ENCODE measurements at places on chromosomes 12 and 14.

DNA sequence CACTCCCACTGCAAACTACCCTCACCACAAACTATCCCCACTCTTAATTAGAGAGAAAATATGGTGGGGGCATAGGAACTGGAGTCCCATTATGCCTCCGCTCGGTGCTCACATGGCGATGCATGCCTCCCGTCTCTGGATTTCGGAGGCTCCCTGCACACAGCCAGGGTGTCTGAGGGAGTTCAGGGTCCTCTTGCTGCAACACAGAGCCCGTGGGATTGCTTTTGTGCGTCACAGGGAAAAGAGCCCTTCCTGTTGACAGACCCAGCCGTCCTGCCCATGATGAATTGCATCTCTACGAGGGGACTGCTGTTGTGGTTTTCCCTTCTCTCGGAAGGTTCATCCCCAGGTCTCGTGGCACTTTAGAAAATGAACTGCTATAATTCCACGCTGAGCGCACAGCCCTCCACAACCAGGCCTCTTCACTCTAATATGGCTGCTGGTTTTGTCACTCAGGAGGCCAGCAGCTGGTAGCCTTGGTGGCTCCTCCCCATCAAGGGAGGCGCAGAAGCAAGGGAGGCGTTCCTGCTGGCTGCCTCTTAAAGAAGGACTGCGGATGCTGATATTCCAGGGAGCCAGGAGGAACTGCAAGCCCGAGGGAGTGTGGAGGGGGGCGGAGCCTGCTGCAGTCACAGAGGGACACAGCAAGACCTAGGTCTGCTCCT, 158.0 kb downstream of the KCNA5 start:
- DNase-seq, result peak; percentile 70

DNA sequence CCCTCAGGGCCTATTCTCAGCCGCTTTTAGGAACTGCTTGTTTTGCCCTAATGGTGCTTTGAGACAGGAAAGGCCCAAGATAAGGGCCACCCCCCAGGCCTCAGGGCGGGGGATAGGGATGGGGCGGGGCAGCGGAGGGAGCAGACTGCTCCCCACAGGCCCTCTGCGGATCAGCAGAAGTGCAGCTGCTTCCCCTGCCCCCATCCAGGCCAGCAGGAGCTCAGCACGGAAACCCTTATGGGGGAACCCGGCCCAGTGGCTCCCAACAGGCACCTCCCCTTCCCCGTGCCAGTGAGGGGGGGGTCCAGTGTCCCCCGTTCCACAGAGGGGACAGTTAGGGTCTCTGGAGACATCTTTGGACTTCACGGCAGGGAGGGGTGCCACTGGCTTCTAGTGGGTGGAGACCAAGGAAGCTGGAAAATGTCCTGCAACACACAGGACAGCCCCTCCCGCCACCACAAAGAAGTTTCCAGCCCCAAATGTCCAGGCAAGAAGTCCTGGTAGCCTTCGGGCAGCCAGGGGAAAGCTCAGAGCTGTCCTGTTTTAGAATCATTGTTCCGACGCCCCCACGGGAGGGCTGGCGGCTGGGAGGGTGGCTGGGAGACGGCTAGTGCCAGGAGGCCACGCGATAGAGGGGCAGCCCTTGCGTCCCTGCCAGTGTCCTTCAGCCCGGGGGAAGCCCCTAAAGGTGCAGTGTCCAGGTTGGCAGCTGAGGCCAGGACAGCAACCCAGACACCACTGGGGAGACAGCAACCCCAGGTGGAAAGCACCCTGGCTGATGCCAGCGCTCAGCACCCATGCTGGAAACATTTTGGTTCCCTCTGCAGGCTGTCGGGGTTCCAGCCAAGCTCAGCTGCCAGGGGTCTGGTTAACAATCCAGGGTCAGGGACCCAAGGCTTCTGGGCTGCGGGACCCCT, 10.4 kb upstream of the GPR132 start:
- DNase-seq, result peak; percentile 95

GRCh38 chr12:130873825-130874224, 2.0 kb downstream of the RAN start:
- DNase-seq, result no peak

GRCh38 chr12:82787016-82787415, 100.3 kb downstream of the TMTC2 start:
- DNase-seq, result no peak

DNA sequence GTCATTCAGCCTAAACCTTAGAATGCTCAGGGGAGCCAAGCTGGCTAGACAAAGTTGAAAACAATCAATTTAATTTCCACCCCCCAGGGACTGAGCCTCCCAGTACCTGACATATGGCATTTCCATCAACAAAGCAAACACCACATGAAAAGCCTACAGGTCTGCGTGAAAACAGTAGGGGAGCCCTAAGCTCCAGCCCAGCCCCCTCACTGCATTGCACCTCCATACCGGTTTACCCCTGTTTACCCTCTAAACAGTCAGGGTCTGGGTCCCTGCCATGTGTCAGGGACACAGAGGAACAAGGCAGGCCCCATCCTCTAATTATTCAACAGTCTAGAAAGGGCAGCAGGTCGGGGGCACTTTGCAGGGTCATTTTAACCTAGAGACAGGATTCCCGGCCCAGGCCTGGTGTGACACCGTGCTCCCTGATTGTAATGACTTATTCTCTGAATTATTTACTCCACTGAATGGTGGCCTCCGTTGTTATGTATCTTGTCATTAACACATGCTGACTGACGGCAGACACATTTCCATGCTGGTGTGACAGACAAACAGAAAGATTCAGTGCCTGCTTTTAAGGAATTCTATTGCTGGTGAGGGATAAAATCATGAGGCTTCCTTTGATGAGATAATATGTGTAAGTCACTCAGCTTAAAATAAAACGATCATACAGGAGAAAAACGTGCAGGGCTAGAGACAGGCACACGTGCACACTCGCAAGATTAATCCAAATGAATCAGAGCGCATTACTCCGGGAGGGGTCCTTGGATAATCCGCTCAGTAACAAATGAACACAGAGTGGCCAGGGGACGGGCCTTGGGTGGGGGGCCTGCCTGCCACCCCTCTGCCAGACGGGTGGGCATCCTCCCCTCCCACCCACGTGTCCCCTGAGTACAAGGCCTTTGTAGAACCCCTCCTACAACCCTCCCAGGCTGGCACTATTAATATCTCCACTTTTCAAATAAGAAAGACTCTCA, 23.2 kb downstream of the CCDC88C start:
- DNase-seq, result peak; percentile 98

GRCh38 chr14:81275305-81276072, 54.7 kb upstream of the GTF2A1 start:
- no peak for DNase-seq

GRCh38 chr12:55172686-55173085, 46.5 kb downstream of the OR9K2 start:
- DNase-seq, result no peak

GRCh38 chr12:87846045-87846444, 183.2 kb downstream of the C12orf50 start:
- DNase-seq, result no peak

DNA sequence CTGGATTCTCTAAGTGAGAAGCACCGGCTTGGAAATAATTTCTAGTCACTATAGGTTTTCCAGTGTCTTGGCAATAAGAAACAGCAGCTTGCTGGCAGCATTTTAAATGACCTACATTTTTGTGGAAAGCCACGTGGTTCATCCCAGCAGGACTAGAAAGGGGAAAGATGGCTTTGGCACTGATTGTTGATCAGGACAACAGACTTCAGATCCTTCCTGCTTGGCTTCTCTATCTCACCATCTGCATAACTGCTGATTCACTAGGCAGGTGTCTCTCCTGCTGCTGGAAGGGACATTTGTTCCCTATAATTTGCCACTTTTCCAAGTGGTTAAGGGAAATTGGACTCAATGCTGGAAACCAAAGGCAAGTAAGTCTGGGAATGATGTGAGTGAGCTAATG, 131.0 kb downstream of the TTC8 start:
- peak; percentile 50 for DNase-seq

- DNase-seq, result no peak
These were observed 88.4 kb upstream of the SFSWAP start for GRCh38 chr12:131622422-131622955.

DNA sequence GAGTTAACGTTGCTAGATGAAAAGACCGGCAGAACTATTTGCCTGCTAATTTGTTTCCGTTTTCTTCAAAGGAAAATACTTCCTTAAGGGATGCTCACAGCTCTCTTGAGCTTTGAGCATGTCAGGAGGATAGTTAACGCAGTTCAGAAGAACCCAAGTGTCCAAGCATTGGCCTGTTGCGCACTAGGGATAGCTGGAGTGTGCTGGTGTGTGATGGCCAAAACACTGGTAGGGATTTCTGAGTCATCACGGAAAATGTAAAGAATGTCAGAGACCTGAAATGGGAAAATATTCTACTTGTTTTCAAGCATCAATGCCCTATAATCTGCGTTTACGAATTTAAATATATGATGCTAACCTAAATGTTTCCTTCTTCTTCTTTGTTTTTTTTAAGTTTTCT, 97.8 kb downstream of the VRK1 start:
- no peak for DNase-seq

GRCh38 chr14:73246387-73247150, 9.3 kb downstream of the PAPLN start:
- DNase-seq, result no peak

- no peak for DNase-seq
These were observed 48.8 kb downstream of the A2M start for GRCh38 chr12:9066755-9067423.

DNA sequence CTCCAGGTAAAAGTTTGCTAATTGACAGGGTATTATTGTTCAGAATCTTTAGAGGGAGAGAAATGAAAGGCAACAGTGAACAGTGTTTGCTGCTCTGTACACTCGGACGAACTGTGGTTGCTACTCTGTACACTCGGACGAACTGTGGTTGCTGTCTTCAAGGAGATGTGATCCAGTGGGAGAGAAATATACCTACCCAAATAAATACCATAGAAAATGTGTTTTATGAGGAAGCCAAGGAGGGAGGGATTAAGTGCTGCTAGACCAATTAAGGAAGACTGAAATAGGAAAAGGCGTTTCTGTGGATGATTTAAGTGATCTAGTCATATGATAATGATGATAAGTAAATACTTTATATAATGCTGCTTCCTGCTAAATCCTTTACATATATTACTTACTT, 2.7 kb downstream of the STK38L start:
- peak; percentile 18 for DNase-seq

- DNase-seq, result no peak
These were observed 583.6 kb downstream of the GALC start for GRCh38 chr14:87409393-87409792.

DNA sequence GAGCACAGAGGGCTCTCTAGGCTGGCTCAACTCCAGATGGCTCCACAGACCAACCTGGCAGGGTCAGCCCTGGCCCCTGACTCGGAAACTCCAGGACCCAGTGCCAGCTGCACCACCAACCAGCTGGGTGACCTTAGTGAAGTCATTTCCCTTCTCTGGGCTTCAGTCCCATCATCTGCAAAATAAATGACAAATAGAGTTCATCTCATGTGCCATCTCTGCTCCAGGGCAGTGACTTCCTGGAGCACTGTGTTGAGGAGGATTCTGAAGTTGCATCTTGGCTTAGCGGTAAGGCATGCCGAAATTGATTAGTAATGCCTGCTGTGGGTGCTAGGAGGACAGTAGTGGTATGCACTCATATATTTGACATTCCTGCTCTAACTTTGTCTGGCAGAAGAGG, 31.5 kb downstream of the DTX1 start:
- DNase-seq, result no peak

DNA sequence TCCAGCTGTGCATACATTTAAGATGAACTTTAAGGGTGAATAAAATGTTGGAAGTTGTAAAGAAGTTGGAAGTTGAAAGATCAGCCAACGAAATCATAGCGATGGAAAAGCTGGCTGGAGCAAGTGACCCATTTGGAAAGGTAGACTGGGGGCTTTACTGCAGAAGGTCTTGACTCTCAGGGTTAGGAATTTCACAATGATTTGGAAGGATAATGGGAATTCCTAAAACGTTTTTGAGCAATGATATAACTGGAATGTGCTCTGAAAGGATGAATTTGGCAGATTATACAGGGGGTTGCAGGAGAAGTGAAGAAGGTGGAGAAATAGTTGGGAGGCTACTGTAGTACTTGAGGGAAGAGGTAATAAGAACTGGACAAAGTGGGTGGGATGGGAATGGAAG, 27.4 kb downstream of the EMP1 start:
- DNase-seq, result no peak

DNA sequence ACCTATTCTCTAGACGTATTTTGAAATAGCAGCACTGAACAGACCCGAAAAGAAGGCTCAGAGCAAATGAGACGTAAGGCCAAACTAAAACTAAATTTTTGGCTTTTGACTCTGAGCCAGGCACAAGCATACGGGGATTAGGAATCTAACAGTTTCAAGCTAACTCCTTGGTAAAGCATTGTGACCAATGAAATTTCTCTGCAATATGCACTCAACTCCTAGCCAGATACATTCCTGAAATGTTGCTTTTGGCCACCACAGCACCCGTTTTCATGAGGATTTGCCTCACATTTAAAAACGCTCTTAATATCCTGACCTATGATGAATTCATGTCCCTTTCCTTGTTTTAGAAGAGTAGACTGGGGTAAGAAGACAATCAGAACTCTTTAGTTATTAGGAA, 53.1 kb upstream of the NPFF start:
- no peak for DNase-seq

GRCh38 chr12:116892349-116893140, 11.3 kb upstream of the HRK start:
- DNase-seq, result peak; percentile 25

GRCh38 chr12:20109676-20110075, 258.7 kb upstream of the PDE3A start:
- DNase-seq, result no peak

GRCh38 chr12:4771960-4772566, 51.9 kb downstream of the GALNT8 start:
- DNase-seq, result no peak

DNA sequence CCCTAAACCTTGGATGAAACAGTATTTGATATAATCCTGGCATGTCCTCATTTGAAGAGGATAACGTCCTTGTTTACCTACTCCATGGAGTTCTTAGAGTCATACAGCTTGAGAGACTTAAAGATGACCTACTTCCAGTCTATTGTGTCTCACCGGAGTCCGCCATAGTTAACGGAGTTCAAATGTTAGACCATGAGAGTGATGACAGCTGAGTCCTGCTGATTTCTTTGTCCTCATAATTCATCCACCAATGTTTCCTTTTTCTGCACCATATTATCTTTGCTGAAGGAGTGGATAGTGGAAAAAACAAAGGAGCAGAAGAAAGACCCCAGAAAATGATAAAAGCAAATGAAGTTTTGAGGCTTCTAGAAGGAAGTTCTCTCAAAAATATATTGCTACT, 75.8 kb upstream of the HIF1A start:
- no peak for DNase-seq

DNA sequence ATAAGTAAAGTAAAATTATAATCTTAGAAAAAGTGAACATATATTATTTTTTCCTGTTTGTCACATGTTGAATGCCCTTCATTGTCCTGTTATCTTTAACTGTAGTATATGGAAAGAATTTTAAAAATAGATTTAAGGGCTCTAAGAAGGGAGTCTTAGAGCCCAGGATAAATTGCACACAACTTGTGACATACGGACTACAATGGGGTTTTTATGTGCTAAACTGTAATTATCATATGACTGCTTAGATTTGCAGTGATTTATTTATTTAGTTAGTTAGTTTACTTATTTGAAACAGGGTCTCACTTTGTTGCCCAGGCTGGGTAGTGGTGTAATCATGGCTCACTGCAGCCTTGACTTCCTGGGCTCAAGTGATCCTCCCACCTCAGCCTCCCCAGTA, 187.8 kb upstream of the HMGA2 start:
- DNase-seq, result no peak

Measured in NCI-H69 (cell line).